Stimulated activated CD4-positive, alpha-beta T cell treated with anti-CD3 and anti-CD28 coated beads, Interleukin-15, amount 100 ng/mL, for 1 hour (primary cell): ENCODE measurements at places on chromosomes 7 and 10.
A peak's percentile ranks its signal among the peaks of the same experiment; 100 is the strongest.

DNA sequence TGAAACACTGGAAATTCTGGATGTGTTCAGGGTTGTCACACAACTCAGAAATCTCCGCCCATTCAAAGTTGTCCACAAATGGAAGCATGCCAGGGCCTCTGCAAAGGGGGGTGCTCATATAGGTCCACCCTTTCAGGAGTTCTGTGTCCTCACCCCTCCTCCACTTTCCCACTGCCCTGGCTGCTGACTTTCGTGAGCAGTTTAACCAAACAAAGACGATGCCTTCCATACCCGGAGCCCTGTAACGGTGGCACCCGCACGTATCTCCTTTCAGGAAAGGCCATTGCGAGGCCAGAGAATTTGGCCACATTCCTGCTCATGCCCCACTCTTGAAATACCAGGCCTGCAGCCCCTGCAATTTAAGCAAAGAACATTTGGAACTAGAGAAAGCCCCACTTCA is 1.4 kb downstream of the CPXM2 start:
- DNase-seq, result no peak

DNA sequence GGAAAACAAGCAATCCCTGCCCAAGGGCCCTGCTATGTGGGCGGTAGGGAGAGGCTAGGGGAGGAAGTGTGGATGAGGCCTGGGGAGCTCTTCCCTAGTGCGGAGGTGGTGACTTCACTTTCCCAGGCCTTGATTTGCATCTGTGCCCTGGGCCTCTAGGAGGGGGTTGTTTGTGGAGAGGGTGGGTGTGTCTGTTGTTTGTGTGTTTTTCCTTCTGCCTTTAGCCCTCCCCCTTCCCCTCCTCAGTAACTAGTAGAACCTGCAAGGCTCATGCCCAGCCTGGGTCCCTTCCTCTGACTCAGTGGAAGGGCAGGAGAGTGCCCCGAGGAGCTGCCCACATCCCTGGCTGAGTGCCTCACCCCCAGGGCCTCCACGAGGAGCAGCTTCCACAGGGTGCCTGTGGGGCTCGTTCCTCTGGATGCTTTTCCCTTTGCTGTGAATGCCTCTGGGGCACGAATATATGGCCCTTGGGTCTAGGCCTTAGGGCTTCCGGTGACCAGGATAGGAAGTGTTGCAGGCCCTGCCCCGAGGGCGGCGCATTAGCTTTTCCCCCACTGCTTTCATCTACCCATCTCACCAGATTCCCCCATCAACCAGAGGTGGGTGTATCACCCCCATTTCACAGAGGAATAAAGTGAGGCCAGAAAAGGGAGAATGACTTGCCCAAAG is 89.4 kb upstream of the DUSP5 start:
- DNase-seq, result no peak

DNA sequence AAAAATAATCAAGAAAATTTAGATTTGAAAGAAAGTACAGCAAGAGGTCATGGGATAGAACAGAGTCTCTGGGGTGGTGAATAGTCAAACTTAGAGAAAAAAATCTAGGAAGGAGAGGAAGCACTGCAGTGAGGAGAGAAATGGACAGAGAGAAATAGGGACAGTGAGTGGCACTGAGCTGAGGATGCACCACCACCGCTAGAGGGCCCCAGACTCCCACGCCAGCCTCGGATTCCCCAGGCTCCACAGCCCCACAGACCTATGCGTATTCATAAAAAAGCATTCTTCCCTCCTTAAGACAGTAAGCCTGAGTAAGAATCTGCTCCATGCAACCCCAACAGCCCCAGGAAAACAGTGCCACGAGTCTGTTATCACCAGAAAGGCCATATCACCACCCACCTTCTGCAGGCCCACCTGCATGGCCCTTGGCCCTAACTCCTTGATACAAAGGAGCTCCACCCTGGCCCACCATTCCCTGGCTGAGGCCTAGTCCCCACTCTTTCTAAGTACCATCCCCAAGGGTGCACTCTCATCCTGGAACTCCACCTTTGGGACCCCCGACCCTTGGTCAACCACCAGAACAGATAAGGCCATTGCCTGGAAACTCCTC is 91.0 kb downstream of the ALOX5 start:
- DNase-seq, result peak; percentile 57

GRCh38 chr7:50281680-50282445 is 22.7 kb upstream of the IKZF1 start:
- no peak for DNase-seq

DNA sequence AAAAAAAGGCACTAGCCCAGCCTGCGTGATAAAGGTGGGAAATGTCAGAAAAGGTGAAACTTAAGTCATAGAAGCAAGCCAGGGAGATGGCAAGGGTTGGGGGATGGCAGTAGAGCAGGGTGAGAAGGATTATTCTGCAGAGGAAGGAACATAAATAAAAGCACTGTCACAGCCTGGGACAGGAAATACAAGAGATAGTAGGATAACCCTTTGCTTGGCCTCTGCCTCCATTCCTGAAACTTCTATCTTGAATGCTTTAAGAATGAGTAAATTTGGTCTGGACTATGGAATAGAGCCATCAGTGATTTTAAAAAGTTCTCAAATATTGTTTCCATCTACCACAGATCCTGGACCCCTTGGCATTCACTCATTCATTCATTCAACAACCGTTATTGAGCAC is 50.0 kb downstream of the ABCC2 start:
- no peak for DNase-seq

DNA sequence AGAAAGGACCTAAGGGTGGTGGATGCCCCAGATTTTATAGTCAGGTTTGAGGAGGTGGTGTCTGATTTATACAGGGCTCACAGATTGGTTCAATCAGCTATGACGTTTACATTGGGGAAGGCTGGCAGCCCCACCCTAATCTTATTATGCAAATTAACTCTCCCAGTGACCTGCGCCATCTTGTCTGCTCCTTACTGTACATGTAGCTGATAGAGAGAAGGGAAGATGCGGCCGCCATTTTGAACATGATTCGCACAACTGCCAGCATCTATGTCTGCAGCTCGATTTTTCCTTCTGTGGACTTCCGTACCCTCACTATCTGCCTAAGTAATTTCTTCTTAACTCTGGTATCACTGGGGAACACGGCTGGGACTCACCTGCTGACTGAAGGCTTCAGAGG is 619.0 kb upstream of the DPP6 start:
- no peak for DNase-seq

DNA sequence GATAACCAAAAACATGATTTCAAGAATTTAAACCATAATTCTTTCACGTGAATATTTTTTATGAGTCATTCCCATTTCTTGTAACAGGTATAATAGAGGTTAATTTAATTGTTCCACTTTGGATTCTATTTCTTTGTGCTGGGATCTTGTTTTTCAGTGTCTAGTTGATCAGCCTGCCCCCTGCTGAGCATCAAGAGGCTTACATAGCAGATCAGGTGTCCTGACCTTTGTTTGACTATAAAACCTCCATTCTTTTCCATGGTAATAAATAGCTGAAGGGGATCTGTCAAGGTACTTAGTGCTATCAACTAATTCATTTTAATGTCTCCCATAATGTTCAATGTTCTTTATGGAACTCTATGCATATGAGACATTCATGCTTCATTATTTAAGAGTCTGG is 4.9 kb downstream of the COL17A1 start:
- DNase-seq, result no peak

DNA sequence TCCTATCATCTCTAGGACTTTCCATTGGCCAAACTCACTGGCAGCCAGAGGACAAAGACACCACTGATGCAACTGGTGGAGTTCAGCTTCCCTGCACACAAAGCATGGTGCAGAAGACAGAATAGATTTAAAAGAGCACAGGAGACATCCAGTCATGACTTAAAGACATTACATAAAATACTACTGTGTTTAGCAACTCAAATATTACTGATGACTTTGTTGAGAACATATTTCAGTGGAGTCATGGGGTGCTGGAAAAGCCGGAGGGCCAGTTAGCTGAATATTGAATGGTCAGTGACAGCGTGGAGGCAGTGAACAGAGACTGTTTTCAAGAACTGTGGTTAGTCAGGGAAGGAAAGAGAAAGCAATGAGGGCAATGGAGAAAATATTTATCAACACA is 296.3 kb upstream of the NRP1 start:
- DNase-seq, result no peak

GRCh38 chr10:119659951-119660350 is 8.8 kb downstream of the BAG3 start:
- no peak for DNase-seq

- DNase-seq, result no peak
Measured at GRCh38 chr10:62534031-62534430, 159.9 kb downstream of the ZNF365 start.

- DNase-seq, result no peak
Measured at GRCh38 chr10:4138146-4138721, 353.2 kb upstream of the KLF6 start.
